ENCODE measurements at places on chromosomes 12 and 14.

DNA sequence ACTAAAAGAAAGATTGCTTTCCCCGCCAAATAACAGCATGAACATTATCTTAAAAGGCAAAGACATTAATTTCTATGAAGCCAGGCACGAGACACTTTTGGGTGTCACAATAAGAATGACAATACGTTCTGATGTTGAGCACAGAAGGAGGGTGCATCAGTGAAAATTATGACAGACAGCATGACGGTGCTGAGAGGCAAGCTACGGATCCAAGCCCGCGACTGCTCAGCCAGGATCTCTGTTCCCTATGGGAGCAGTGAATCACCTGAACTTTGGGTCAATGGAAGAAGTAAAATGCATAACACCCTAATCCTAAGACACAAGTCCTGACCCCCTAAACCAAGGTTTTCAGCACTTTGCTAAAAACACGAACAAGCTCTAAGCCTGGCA, 51.7 kb downstream of the SLC25A47 start:
- DNase-seq: no peak

- no peak for DNase-seq
Measured at GRCh38 chr12:16271062-16271461, 6.4 kb downstream of the SLC15A5 start.

DNA sequence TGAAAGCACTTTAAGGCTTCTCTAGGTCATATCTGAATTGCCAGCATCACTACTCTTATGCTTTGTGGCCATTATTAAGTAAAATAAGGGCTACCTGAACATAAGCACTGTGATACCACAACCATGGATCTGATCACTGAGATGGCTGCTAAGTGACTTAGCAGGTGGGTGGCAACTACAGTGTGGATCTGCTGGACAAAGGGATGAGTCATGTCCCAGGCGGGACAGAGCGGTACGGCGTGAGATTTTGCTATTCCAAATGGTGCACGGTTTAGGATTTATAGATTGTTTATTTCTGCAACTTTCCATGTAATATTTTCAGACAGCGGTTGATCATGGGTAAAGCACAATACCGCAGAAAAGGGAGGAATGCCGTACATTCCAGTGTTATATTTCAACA, 39.4 kb downstream of the MLXIP start:
- DNase-seq: no peak

DNA sequence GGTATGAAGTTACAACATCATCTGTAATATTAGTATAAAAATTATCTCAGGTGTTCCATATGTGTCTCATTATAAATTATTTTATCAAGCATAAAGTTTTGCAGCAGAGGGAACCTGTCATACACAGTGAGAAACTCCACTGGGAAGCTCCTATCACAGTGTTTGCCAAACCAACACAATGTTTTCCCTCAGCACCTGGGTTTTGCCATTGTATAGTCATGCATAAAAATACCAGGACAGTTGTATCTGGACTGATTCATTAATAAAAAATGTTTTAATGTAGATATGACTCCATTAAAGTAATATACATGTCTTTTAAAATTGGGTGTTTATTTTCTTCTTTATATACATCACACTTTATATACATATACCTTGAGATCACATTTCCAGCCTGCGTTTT, 56.6 kb downstream of the METTL25 start:
- DNase-seq: no peak

GRCh38 chr14:71204231-71204630, 297.0 kb downstream of the PCNX1 start:
- DNase-seq: no peak

DNA sequence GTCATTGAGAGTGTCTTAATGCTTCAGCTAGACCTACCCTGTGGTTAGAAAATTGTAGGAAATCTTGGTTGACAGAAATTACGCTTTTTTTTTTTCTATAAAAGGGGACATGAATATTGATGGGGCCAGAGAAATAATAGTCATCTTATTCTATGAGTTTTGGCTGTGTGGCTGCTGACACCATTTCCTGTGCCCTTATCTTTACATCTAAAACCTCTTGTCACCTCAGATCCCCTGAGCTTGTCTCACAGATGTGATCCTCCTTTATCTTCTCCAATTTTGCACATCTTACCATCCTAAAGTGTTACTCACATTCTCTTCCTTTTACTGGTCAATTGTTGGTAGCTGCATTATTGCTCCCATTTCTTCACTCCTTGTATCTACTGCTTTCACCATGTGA, 36.1 kb downstream of the ASCL1 start:
- DNase-seq: no peak

- no peak for DNase-seq
Measured at GRCh38 chr12:128947209-128947608, 93.9 kb downstream of the GLT1D1 start.

- no peak for DNase-seq
Measured at GRCh38 chr12:99390707-99391106, 256.8 kb upstream of the GARIN6 start.

DNA sequence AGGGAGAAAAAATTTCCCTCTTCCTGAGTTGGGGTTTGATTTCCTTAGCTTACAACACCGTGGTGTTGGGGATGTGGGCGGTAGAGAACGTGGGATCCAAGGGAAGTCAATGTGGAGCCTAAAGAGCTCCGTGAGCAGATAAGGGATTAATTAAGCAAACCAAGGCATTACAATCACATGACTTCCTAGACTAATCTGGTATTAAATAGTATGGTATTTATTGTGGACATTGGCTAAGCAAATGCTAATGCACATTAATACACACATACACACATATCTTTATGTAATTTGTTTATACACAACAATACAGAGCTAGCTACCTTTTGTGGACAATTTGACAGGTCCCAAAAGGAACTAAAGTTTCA, 791 bp upstream of the RNF41 start:
- DNase-seq: no peak

GRCh38 chr12:54338698-54339296, 13.9 kb downstream of the COPZ1 start:
- no peak for DNase-seq

DNA sequence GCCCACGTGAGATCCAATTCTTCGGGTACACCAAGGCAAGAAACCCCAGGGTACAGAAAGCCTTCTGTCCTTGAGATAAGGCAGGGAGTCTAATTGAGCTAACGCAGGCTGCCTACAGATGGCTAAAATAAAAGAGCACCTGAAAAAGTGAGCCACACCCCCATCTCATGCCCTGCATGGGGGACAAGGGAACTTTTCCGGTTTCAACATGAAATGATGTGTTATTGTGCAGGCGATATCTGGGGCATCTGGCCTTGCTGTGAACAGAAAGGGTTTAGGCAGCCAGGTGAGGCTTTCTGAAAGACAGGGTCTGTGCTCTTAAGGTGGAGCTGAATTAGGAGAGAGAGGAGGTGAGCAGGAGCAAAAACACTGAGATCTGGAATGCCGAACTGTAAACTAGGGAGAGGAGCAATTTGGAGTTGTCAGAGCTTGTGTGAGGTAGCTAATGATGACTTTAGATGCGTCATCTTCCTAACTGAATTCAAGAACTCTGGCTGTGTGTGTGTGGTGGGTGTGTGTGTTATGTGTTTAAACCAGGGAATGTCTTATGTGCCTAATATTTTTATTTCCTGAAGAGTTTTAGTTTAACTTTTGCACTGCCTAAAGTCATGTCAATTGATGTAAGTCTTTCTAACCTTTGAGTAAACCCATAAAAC, 20.1 kb upstream of the LDHB start:
- DNase-seq: no peak

- no peak for DNase-seq
Measured at GRCh38 chr12:13195785-13196129, 769 bp upstream of the EMP1 start.

DNA sequence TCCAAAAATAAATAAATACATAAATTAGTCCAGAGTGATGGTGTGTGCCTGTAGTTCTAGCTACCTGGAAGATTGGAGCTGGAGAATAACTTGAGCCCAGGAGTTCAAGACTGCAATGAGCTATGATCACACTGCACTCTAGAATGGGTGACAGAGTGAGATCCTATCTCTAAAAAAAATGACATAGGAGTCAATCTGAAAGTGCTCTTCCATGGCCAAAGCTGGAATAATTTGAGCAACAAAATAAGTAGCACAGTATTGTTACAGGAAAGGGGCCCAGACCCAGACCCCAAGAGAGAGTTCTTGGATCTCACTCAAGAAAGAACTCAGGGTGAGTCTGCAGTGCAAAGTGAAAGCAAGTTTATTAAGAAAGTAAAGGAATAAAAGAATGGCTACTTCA, 24.9 kb upstream of the SLC7A8 start:
- DNase-seq: no peak

GRCh38 chr14:90505531-90505930, 108.7 kb downstream of the CALM1 start:
- DNase-seq: no peak

DNA sequence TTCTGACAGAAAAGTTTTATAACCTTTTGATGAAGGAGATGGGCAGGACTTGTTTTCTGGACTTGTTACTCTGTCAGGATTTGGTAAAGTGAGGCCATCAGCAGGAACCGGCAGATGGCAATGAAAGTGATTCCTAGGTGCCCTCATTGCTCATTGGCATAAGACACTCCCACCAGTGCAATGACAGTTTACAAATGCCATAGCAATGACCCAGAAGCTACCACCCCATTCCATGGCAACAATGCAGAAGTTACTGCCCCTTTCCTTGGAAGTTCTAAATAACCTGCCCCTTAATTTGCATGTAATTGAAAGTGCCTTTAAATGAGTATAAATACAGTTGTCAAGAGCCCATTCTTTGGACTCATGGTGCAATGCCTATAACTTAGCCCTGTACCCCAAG, 222.6 kb downstream of the CEP128 start:
- no peak for DNase-seq

DNA sequence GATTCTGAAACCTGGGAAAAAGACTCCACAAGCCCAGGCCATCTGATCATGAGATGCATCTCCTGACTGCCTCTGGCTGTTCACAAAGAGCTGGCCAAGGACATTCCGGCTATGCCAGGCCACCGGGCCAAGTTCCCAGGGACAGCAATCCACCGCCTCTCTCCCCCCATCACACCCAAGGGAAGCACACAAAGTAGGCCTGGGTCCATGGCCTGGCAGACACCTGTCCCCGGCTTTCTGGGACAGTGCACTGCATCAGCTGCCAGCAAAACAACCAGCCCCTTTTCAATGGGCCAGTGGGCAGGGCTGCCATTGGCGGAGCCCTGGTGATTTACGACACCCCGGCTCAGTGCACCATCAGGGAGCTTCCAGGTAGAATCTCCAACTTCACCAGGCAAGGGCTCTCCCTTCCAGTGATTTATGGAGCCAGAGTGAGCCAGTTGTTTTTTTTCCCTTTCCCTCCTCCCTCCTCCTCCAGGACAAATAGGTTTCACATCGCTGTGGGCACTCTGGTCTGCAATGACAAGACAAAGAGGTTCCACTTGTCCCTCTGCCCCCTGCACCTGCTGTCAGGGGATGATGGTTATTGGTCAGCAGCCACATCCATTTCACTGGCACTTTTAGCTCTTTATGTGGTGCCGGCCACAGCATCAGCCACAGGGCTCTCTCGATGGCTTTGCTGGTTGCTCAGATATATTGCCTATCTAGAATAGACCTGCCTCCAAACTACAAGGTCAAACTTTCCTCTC, 149.6 kb downstream of the SLC38A6 start:
- DNase-seq: no peak

GRCh38 chr12:75641031-75641780, 129.8 kb upstream of the KRR1 start:
- peak; percentile 80 for DNase-seq

GRCh38 chr14:67998834-67999233, 179.3 kb downstream of the RAD51B start:
- DNase-seq: no peak

DNA sequence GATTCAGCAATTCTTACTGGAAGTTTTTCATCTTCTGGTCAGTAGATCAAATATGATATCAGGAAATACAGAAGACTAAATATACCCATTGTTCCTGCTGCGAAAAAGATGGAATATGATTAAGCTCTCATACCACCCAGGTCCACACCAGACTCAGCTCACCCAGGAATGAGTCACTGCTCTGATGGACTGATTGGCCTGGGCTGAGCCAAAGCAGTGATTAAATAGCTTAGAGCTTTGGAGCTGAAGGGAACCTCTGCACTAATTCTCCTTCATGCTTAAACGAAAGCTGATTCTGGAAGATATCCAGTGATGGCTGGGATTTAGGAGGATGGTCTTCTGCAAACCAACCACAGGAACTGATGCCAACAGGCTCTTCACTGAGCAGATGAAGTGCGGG, 62.0 kb upstream of the SYT1 start:
- no peak for DNase-seq

- no peak for DNase-seq
Measured at GRCh38 chr12:122363782-122364181, 58.7 kb downstream of the CLIP1 start.

DNA sequence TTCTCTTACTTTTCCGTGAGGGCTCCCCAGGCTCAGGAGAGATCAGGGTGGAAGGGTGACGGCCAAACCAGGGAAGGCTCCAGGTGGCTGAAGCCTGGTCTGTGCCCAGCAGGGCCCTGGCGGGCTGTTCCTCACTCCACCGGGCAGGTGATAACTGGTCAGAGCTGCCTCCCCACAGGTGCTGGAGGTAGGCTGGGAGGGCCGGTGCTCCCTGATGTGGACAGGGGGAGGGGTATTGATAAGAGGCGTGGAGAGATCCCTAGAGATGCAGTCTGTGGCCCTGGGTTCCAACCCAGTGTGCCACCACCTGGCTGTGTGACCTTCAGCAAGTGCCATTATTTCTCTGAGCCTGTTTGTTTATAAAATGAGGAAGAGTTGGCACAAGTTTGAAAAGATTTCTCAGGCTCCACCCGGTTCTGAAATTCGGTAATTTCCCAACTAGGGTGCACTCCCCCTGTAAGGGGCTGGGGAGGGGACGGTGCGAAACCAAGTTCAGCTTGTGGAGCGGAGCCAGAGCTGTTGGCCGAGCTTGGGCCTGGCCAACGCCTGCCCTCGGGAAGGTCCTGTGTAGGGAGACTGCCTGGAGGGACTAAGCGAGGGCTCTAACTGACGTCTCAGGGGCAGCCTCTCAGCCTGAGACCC, 1.0 kb upstream of the NR4A1 start:
- DNase-seq: no peak

- no peak for DNase-seq
Measured at GRCh38 chr12:133135747-133136146, 5.3 kb downstream of the ZNF10 start.

- DNase-seq: no peak
Measured at GRCh38 chr12:40575987-40576386, 116.3 kb upstream of the CNTN1 start.

DNA sequence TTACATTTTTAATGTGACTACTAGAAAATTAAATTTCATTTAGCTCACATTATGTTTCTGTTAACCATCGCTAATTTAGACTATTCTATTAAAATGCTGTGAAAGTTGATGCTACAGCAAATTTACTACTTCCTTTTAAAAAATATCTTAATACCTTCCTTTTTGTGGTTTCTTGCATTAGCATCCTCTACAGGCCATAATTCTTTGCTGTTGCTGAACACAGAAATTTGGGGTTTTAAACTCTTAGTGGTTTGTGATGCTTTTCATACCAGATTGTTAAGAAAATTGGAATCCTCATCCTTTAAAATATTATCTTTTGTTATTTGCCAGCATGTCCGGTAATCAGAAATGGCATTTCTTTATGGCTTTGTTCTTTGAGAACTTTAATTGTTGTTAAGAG, 18.1 kb downstream of the WNK1 start:
- no peak for DNase-seq

- DNase-seq: no peak
Measured at GRCh38 chr14:56170877-56171422, 52.7 kb downstream of the PELI2 start.

All from AG09309 (cell line).